Activated CD4-positive, CD25-positive, alpha-beta regulatory T cell (primary cell): ENCODE measurements at places on chromosomes 2 and 18.

- no peak for DNase-seq
Observed at GRCh38 chr2:64609942-64610281, 43.8 kb downstream of the SERTAD2 start.

DNA sequence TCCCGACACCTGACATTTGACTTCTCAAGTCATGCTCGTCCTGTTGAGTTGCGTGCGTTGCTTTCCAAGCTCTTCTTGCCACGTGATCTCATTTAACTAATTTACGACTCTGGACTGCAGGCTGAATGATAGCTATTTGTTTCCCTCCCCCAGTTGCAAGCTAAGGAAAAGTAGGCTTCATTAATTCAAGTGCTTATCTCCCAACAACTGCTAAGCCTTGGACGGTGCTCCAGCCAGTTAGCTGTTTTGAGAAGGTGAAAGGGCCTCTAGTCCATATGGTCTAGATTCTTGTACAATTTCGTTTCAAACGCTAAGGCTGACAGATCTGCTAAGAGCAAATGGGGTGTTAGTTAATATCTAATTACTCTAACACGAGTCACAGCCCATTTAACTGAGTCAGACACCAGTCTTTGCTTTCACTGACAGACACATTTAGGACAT, 21.1 kb downstream of the GPR45 start:
- DNase-seq, result no peak

DNA sequence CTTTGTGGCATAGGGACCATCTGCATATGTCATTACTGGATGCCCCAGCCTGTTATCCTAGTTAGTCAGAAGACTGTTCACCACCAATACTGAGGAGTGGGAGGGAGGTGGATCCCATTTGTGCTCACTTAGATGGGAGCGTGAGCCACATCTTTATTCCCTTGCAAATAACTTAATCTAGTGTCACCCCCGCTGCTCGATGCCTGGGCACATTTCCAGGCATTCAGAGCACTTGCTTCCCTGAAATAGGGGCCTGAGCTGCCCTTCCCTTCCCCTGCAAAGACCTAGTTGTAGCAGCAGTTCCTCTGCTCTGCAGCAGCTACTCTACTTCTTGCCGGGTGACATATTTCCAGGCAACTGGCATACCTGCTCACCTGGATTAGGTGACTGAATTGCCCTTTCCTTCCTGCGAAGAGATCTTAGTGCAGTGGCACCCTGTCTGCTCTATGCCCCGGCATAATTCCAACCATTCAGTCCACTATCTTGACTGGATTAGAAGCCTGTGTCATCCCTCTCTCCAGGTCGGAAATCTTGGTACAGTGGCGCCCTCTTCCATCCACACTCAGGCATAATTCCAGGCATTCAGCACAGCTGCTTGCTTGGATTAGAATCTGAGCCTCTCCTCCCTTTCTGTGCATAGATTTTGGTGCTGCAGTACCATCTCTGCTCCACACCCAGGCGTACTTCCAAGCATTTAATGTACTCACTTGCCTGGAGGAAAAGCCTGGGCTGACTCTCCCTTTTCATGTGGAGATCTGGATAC, 1389.1 kb upstream of the TMEFF2 start:
- no peak for DNase-seq

- no peak for DNase-seq
Observed at GRCh38 chr2:109196081-109196875, 67.3 kb downstream of the SH3RF3 start.

DNA sequence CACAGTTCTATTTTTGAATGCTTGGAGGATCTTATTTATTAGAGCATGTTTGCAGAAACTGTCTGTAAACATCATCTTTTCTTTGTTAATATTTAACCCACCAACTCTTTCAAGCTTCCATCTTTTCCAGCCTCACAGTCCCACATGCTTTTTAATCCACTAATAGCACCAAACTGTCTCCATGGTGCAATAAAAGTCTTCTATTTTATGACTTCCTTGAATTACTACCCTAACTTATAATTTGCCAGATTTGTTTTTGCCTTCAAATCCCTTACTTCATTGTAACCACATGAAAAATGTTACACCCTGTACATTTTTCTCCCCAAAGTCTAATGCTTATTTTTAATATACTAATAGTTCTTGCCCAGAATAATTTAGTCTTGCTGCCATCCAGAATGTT, 792.6 kb downstream of the PLCL1 start:
- no peak for DNase-seq
